Activated CD4-positive, alpha-beta T cell treated with anti-CD3 and anti-CD28 coated beads, Interleukin-10, Interleukin-2, amounts not matched to agents 100 ng/mL and 50 ng/mL, durations not matched to agents 16 hours and 8 hours (primary cell): ENCODE measurements at places on chromosomes 12 and 14.

GRCh38 chr12:131047789-131048610 lies 94.3 kb downstream of the ADGRD1 start:
- no peak for DNase-seq

DNA sequence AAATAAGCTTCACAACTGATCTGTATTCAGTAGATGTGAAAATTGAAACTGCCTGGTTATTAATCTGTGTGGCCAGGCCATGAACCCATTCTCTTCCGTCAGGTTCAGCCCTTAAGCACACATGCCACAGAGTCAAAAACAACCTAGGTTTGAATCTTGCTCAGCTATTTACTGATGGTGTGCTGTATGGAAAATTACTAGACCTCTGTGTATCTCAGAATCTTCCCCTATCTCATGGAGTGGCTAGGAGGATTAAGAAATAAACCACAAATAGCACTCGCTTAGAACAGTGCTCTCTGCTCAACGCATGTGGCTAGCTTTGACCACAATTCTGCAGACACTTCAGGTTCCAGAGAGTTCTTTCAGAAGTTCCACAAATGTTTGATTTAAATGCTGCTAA lies 240.7 kb upstream of the PLEKHG7 start:
- DNase-seq = peak; percentile 37

GRCh38 chr12:53751336-53752191 lies at the start of gene CISTR:
Gene CISTR (minus strand): TSS chr12:53751979.
- no peak for DNase-seq

DNA sequence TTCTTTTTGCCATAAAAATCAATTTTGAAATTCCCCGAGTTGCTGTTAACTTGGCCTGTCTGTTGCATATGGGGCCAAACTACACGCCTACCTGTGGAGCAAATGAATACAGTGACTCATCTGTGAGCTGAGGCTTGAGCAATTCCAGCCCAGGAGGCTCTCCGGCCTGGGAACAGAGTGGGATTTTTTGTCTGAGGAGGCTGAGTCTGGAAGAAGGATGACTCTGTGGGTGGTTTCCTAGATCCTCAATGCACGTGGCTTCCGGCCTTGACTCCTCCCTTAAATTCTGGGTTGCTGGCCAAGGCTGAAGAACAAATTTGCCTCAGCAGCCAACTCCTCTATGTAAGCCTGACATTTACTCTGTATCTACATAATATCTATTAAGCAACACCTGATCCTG lies 124.1 kb downstream of the SSPN start:
- DNase-seq = no peak

DNA sequence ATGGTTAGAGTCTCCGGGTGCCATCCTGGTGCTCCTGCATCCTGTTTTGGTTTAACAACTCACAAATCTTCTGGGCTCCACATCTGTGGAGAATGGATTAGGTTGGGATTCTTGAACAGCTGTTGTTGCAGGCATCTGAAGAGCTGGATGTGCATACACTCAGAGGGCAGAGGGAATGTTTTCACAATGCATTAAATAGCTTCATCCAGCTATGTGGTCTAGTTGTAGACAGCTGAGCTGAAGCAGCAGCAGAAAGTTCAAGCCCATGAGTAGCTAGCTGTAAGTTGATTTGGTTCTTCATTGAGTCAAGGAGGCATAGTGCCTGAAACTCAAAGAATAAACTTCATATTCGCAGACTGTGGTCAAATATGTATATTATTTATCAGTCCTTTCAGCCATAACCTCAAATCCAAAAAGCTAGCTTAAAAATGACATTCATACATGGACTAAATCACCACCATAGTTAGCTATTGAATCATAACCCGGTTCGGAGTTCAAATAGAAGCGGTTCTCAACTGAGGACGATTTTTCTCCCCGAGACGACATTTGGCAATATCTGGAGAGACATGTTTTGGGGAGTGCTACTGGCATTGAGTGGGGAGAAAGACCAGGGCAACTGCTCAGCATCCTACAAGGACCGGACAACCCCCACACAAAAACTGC lies 858 bp upstream of the ANKRD13A start:
- no peak for DNase-seq

GRCh38 chr14:89027097-89027740 lies 202.8 kb downstream of the TTC8 start:
- DNase-seq = peak; percentile 62

DNA sequence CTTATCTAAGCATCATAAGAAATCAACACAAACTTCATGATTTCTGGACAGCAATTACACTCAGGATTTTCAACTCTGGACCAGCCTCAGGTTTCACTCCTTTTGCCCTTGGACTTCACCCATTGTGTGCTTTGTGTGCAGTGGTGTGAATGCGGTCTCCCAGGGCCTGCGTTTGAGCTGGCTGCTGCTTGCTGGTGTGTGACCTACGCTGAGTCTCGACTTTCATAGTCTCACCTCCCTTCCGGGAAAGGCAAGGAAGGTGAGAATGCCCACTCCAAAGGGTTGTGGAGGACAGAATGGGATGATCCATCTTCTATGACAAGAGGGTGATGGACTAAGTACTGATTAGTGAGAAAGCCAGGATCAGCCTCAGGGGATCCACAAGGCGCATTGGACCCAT lies 228.8 kb downstream of the C12orf75 start:
- no peak for DNase-seq

- no peak for DNase-seq
Observed at GRCh38 chr12:13562915-13563742, 366.6 kb downstream of the EMP1 start.

GRCh38 chr12:124543590-124544310 lies 23.7 kb downstream of the NCOR2 start:
- DNase-seq = no peak

DNA sequence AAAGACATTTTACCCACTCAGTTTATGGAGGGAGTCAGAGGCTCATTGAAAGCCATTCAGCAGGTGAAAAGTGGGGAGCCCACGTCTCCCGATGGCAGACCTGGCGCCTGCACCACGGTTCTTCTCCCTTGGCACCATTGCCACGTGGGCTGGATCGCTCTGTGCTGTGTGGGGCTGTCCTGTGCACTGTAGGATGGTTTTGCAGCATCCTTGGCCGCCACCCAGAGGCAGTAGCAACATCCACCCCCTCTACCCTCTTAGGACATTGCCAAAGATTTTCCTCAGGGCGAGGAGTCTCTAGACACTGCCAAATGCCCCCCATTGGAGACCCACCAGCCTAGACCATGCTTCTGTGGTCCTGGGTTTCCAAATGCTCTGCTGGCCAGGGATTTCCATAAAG lies 60.2 kb downstream of the SYNE3 start:
- DNase-seq = no peak

DNA sequence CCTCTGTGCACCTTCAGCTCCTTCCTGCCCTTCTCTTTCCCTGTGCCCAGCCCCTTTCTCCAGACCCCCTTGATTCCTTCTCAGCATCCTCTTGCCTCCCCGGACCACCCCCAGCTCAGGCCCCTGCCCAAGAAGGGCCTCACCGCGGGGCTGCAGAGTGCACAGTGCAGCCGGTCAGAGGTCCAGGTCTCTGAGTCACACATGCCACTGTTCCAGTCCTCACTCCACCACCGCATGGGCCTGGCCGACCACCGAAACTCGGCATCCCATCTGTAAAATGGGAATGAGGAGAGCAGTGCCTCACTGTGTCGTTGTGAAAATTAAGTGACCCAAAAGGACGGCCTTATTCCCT lies 13.3 kb downstream of the BDKRB1 start:
- DNase-seq = no peak

DNA sequence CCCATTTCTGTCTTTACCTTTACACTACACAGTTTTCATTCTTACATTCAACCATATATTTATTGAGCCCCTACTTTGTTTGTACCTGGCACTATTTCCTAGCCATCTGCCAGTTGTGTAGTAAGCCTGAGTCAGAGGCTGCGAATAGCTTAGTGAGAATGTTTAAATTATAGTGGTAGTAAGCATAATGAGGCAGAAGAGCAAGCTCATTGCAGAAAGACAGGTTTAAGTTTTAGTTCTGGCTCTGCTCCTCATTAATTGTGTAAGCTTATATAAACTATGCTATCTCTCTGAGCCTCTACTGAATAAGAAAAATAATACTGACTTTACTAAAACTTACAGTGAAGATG lies 123.5 kb downstream of the NAV3 start:
- DNase-seq = no peak

GRCh38 chr14:62546862-62547474 lies 498.3 kb downstream of the KCNH5 start:
- no peak for DNase-seq

DNA sequence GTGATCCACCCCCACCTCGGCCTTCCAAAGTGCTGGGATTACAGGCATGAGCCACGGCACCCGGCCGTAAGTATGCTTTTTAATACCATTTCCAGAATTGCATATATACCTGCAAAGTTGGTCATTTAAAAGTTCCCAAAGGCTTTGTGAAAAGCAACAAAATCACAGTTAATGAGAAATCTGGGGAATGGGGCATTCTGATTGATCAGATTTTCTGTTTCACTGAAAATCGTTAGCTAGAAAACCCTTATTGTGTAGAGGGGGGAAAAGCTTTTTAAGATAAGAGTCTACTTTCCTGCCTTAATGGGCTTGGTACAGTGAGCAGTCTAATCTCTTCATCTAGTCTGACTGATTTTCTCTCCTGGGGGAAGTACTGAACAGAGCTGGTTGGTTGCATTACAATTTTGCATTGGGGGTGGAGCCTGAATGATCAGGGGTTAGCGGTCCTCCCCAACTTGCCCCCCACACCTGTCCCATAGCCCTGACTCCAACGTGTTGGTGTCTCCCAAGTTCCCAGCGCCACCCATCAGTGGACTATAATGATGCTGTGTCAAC lies 23.8 kb downstream of the IL31 start:
- no peak for DNase-seq

DNA sequence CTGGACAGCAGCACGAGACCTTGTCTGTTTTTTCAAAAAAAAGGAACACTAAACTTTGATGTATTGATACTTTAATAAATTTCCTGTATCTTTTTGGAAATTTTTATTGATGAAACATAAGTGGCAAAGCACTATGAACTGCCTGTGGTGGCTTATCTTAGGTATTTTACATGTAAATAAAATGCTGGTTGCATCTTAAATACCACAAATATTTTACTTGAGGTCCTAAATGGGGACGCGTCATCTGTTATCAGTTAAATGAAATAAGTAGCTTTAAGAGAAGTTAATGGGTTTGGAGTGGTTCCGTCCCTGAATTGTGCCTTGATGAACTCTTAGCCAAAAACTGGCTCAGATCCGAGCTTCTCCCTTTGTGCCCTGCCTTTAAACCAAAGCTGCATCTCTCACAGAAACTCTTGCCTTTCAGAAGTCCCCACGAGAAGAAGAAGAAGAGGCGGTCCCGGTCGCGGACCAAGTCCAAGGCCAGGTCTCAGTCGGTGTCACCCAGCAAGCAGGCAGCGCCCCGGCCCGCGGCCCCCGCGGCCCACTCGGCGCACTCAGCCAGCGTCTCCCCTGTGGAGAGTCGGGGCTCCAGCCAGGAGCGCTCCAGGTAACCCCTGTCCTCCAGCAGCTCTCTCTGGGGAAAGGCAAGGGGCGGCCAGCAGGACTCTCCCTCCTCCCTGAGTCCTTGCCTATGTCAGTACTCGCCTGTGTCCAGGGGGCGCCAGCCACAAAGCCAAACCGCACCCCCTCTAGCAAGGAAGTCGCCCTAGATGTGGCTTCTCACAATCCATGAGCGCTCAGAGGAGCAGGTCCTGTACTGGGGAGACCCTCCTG lies 31.2 kb upstream of the MMP17 start:
- DNase-seq = no peak

GRCh38 chr12:113732916-113733315 lies 233.2 kb downstream of the RBM19 start:
- DNase-seq = no peak

DNA sequence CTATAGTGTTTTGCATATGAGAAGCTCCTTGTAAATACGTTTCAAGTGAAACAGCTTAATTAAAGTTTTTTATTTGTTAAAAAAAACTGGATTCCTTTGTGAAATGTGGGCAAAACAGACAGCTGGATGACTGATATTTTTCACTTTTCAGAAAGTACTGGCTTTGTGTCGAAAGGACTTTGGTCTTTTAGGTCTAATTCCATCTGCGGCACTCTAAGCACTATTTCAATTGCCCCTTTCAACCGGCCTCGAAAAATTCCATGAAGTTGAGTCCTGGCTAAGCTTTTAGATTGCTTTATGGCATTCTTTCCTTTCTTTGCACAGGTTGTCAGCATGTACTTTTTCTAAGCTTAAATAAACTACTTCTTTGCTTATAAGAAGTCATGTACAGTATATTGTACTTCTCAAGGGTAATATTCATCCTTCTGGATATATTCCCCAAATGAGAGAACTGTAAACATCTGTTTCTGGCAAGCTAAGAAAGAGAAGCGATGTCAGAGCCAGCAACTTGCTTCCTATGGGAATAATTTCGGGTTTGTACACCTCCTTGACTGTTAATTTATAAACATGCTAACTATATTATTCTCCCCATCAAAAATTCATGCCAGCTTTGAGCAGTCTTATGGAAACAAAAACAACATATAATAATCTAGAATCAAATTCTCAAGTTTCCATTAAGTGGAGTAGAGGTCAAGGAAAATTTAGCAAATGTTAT lies 611.3 kb downstream of the ETNK1 start:
- DNase-seq = no peak

DNA sequence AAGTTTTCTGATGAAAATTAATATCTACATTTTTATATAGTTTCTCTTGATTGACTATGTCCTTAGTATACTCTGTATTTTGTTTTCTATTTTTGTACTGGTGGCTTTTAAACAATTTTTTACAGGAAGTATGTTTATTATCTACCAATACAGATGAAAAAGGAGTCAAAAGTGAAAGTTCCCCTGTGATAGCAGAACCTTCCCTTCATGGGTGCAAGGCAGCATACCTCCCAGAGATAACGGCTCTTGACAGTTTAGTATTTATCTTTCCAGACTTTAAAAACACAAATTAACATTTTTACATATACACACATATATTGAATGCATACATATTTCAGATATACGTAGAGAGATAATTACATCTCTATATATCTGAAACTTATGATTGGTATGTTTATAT lies 17.1 kb upstream of the FAM234B start:
- DNase-seq = no peak

GRCh38 chr14:68036202-68036601 lies 216.6 kb downstream of the RAD51B start:
- DNase-seq = no peak

- no peak for DNase-seq
Observed at GRCh38 chr12:110861729-110862128, 14.9 kb downstream of the CCDC63 start.

DNA sequence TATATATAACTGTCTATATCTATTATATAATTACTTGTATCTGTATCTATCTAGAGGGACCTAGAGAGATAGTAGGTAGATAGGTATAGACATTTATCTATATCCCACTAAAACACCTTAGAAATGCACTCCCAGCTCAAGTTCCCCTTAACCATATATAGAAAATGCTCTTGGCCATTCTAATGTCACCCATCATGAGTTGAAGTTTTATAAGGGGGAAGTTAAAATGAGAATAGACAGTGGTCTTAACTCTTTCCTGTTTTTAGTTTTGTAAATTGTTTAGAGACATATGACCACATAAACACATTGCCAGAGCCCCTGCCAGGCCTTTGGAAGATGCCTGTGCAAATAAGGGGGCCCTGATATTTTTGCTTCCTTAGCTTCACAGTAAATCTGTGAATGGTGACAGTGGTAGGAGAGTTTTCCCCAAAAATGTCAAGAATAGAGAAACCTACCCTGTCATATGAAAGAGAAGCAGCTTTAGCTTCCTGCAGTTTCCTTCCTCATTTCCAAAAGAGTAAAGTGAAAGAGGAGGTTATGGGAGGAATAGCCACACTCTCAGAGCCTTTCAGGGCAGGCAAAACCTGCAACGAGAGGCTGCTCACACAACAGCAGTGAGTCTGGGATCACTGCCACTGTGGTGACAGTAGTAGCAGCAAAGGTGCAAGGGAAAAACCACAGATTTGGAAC lies 45.5 kb downstream of the MGST1 start:
- DNase-seq = no peak
